Neural crest cell (in vitro differentiated cells): ENCODE measurements at places on chromosomes 1 and 21.

DNA sequence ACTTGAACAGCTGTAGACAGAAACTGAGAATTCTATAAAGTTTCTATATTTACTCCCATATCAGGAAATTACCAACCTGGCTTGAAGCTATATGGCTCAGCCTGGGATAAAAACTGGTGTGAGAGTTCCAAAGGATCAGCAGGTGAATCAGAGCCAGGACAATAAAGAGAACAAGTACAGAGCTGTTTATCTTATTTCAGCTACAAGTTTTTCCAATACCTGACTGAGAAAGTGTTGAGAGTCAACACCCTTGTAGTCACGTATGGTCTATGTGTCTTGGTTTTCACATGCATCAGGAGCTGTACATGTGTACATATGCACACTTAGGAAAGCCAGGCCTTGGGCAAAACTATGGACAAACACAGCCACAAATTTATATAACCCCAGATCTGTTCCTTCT, 40.7 kb upstream of the CXADR start:
- no peaks in the 10 kb centered on the region for H3K36me3 ChIP-seq
- H3K4me3 ChIP-seq: no peak overlapping the region
- no peak overlapping the region for H3K27ac ChIP-seq
- no peaks in the 10 kb centered on the region for H3K27me3 ChIP-seq
- no peak for DNase-seq

- no peak overlapping the region for H3K27ac ChIP-seq
- no peak overlapping the region for H3K4me3 ChIP-seq
- H3K4me1 ChIP-seq: peaks cover 14% of the 10 kb centered on the region
- H3K36me3 ChIP-seq: no peaks in the 10 kb centered on the region
These were observed 16.0 kb upstream of the TDRD10 start for GRCh38 chr1:154485910-154486496.

- no peak overlapping the region for H3K27ac ChIP-seq
- no peak for DNase-seq
- no peaks in the 10 kb centered on the region for H3K36me3 ChIP-seq
- H3K27me3 ChIP-seq: peaks cover 2% of the 10 kb centered on the region
- no peak overlapping the region for H3K4me3 ChIP-seq
- peaks cover 37% of the 10 kb centered on the region for H3K4me1 ChIP-seq
These were observed 52.2 kb downstream of the YARS1 start for GRCh38 chr1:32764826-32765569.

DNA sequence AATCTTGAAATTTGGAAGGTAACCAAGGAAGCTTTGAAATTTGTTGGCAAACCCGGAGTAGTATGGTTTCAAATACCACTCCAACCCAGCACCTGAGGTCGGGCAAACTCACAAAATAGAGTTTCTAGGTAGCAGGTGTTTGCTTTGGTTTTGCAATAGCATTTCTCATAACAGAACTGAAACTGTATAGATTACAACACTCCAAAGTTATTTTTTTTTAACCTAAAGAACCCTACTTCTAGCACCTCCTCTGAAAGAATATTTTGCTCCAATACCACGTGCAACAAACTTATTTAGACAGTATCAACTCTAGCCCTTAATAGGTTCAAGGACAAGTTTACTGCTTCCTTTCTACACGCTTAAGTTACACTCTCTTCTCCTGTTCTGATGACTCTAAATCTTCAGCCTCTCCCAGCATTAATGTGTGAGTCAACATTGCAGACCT, 178.5 kb upstream of the FMN2 start:
- no peaks in the 10 kb centered on the region for H3K36me3 ChIP-seq
- no peak overlapping the region for H3K4me3 ChIP-seq
- no peak overlapping the region for H3K27ac ChIP-seq
- peaks cover 4% of the 10 kb centered on the region for H3K4me1 ChIP-seq
- DNase-seq: no peak
- no peaks in the 10 kb centered on the region for H3K27me3 ChIP-seq
